ENCODE measurements at places on chromosomes 1 and 21.
A peak's percentile ranks its signal among the peaks of the same experiment; 100 is the strongest.

GRCh38 chr1:10515976-10516750 lies 41.4 kb downstream of the PEX14 start:
- DNase-seq: no peak

- no peak for DNase-seq
Measured at GRCh38 chr1:5576673-5577065, 415.6 kb downstream of the NPHP4 start.

- DNase-seq: no peak
Measured at GRCh38 chr1:24481843-24482610, 20.6 kb upstream of the RCAN3 start.

DNA sequence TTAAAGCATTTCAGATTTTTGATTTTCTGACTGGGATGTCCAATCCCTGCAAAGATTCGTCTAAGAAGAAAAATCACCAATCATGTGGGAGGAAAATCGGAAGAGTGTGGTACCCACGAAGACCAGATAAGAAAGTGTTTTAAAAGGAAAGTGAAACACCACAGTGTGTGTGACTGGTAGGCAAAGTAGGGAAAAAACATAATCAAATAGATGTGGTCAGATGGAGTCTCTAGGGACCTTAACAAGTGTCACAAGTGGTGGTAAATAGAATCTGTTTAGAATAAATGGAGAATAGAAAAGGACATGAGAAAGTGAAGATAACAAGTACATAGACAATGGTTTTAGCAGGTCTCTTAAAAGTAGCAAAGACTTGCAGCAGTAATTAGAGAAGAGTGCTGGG lies 154.6 kb downstream of the SLC30A10 start:
- DNase-seq: no peak

GRCh38 chr1:156668801-156669637 lies 8.2 kb downstream of the NES start:
- no peak for DNase-seq

- DNase-seq: peak; percentile 64
Measured at GRCh38 chr1:30085811-30086770, 637.3 kb downstream of the MATN1 start.

DNA sequence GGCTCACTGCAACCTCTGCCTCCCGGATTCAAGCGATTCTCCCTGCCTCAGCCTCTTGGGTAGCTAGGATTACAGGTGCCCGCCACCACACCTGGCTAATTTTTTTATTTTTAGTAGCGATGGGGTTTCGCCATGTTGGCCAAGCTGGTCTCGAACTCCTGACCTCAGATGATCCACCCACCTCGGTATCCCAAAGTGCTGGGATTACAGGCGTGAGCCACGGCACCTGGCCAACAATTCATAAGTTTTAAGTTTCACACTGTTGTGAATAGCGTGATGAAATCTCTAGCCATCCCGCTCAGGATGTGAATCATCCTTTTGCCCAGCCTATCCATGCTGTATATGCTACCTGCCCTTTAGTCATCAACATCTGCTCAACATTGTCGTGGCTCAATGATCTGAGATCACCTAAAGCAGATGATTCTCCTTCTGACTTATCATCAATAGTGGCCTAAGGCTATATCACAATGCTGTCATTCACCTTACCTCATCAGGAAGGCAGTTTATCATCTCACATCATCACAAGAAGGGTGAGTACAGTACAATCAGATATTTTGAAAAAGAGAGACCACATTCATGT lies 2.6 kb downstream of the PFDN2 start:
- no peak for DNase-seq

DNA sequence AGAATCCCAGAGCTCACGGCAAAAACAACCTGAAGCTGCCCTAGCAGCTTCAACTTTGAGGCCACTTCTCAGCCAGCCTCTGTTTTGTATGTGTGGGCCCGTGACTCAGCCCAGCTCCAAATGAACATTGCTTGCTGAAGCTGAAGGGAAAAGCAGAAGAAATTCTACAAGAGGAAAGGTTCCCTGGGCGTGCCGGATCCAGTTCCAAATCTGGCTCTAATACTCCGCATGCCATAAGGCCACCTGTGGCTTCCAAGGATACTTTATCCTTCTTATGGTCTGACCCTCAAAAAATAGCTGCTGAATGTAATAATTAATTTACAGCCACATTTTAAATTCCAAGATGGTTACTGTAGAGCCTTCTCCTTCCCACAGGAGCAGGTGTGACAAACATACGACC lies 24.3 kb downstream of the TSPAN2 start:
- no peak for DNase-seq

GRCh38 chr21:39184050-39184980 lies 1.1 kb upstream of the PSMG1 start:
- DNase-seq: no peak

GRCh38 chr21:45322231-45322959 lies 34.7 kb upstream of the POFUT2 start:
- DNase-seq: no peak

DNA sequence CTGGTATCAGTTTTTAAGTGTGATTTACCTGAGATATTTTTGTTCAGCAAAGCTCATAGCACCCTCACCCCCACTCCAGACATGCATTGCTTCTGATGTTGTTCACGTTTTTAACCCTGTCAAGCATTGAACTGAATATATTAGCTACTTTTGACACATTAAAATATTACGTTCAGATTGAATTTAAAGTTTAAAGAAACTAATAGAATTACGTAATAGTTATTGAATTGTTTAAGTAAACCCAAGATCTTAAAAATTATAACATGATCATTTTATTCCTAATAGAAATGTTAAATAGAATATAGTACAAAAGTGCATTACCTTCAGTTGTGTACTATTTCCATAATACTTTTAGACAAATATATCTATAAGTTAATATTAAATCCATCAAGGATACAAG lies 18.9 kb downstream of the GLRX2 start:
- no peak for DNase-seq

DNA sequence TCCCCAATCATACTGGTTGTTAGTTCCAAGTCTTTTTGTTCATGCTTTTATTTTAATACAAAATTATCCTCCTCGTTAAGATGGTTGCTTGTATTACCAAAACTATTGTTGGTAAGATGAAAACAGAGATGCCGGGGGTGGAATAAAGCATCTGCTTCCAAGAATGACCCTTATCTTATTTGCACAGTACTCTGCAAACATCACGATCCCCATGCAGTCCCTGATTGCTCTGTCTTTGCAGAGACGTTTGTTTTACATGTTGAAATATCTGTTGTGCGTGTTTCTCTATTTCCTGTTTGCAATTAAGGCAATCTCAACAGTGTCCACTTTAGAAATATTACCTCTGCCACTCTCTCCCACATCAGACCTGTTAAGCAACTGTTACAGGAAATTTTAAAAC lies 141.3 kb upstream of the NCAM2 start:
- DNase-seq: no peak

GRCh38 chr1:208060215-208060869 lies 149.4 kb upstream of the CD34 start:
- no peak for DNase-seq

GRCh38 chr1:208923456-208923855 lies 660.1 kb upstream of the CAMK1G start:
- DNase-seq: no peak

DNA sequence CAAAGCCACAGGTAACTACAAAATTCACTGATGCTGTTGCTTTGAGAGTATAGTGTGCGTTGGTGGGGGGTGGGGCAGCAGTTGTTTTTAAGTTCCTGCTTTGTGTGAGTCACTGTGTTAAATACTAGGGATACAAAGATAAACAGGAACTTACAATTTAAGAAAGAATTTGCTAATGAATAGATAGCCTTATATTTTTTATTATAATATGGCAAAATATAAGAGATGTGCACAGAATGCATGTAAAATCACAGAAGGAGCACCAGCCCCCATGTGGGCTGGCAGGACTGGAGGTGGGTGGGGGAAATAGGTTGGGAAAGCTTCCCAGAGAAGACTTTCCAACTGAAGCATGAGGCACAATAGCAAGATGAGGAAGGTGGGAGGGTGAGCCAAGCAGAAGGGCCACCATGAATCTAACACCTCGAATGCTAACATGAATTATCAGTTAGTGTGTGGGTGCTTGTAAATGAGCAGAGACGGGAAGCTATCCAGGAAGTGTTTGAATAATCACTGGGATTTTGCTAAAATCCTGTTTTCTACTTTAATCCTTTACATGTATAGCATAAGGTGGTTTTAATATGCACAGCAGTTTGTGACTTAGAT lies 57.0 kb upstream of the RAVER2 start:
- peak; percentile 28 for DNase-seq

DNA sequence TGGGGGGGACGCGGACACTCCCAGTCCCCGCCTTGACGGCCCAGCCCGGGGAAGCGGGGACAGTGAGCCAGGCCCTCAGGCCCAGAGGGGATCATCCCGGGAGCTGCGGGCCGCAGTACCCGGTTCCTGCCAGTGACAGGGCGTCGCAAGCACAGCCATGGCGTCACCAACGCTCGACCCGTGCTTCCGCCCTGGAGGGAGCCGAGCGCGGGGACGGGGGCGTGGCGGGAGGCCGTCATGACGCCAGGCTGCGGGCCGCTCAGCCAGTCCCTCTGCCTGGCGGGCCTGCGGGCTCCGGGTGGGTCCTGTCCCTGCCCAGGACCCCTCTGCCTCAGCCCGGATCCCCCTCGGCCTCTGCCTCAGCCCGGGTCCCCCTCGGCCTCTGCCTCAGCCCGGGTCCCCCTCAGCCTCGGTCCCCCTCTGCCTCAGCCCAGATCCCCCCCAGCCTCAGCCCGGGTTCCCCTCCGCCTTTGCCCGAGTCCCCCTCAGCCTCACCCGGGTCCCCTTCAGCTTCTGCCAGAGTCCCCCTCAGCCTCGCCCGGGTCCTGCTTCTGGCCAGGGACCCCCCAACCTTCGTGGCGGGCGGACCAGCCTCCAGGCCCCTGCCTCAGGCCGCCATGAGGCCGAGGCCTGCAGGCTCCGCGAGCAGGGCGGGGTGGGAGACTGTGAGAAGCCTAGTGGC lies 2.3 kb upstream of the SLC2A5 start:
- DNase-seq: no peak

GRCh38 chr1:171019971-171020370 lies 70.7 kb upstream of the FMO3 start:
- DNase-seq: no peak

DNA sequence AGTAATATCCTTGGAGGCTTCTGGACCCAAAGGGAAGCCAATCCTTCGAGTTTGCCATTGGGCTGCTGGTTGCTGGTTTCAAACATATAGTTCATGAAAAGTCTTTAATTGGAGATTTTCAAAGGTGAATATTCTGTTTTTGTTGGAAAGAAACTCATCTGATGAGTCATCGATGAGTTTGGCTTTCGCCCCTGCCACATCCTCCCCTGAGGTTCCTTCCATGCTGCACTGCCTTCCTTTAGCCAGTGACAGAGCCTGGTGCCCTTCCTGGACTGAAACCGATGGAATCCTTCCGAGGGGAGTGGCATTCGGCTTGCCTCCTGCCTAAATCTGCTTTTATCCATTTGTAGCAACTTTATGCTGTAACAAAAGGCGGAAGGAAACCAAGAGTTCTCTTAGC lies 550.0 kb downstream of the KIF26B start:
- no peak for DNase-seq

GRCh38 chr1:24720152-24720551 lies 25.1 kb upstream of the CLIC4 start:
- peak; percentile 86 for DNase-seq

- no peak for DNase-seq
Measured at GRCh38 chr1:119573886-119574285, 66.9 kb downstream of the HSD3B1 start.

DNA sequence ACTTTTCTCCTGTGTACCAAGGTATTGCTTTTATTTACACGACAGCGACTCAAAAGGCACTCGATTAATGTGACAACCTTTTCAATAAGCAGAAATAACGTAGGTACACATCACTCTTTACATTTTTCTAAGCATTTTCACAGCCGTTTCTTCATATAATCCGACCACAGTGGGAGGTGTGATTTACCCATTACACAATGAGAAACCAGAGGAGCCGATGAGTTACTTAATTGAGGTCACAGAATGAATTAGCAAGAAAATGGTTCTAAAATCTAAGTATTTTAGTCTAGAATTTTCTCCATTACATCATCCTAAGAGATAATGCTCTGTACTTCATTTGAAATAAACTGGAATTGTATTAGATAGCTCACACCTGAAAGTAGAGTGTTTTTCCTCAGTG lies 71.5 kb downstream of the UMODL1 start:
- no peak for DNase-seq

GRCh38 chr1:24904731-24905354 lies 25.2 kb downstream of the RUNX3 start:
- DNase-seq: no peak

- DNase-seq: no peak
Measured at GRCh38 chr1:87706203-87706602, 377.5 kb downstream of the LMO4 start.

DNA sequence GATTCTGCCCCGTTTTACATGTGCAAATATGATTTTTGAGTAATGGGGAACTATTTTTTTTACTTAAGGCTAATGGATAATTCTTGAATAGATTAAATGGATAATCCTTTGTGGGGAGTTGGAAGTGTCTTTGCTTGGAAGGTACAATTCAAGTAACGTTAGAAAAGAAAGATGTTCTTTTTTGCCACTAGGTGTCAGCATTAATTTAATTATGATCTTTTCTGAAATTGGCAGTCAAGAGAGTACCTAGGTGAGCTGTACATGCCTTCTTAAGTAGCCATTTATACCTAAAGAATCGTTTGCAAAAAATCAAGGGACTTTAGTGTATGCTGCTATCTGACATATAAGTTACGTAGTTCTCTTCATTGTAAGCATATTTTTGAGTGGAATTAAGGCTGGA lies 2.2 kb downstream of the FBXO28 start:
- no peak for DNase-seq

- DNase-seq: no peak
Measured at GRCh38 chr1:20279509-20279908, 11.2 kb upstream of the VWA5B1 start.

- DNase-seq: no peak
Measured at GRCh38 chr1:106746448-106747085, 309.9 kb upstream of the PRMT6 start.

DNA sequence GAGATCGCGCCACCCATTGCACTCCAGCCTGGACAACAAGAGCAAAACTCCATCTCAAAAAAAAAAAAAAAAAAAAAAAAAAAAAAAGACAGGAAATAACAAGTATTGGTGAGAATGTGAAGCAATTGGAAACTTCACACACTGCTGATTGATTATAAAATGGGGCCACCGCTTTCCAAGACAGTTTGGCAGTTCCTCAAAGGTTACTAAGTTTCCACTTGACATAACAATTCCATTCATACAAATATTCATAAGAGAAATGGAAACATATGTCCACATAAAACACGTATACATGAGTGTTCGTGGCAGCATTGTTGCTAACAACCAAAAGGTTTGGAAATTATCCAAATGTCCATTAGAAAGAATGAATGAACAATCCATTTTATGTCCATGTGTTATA lies 26.3 kb downstream of the USP24 start:
- DNase-seq: no peak

GRCh38 chr1:239387304-239388158 lies 1.2 kb downstream of the CHRM3 start:
- no peak for DNase-seq
